ENCODE measurements at places on chromosomes 16 and 17. TPM values are rescaled to one million over a fixed set of nuclear protein-coding genes. Genes with fewer than 3 reads are reported as not detected.
A peak's percentile ranks its signal among the peaks of the same experiment; 100 is the strongest.

The KCNH4 gene
- total RNA-seq = 0.10 TPM

The TBC1D3I gene
- 0.67 TPM for total RNA-seq

The ADAD2 gene
- 0.14 TPM for total RNA-seq

The CES3 gene
- 86.5 TPM for total RNA-seq

The SLC16A6 gene
- 0.34 TPM for total RNA-seq

The HOXB1 gene
- total RNA-seq = not detected

The AXIN1 gene
- total RNA-seq = 46.3 TPM

The SLC5A2 gene
- total RNA-seq = 0.70 TPM

The LYRM1 gene
- total RNA-seq = 16.4 TPM

The TBC1D3C gene
- total RNA-seq = 2.3 TPM

The KRTAP3-3 gene
- not detected for total RNA-seq

The ITGAD gene
- 0.41 TPM for total RNA-seq

The C1QTNF8 gene
- not detected for total RNA-seq

The CD300E gene
- total RNA-seq = 0.47 TPM

The SLFN13 gene
- 12.9 TPM for total RNA-seq

DNA sequence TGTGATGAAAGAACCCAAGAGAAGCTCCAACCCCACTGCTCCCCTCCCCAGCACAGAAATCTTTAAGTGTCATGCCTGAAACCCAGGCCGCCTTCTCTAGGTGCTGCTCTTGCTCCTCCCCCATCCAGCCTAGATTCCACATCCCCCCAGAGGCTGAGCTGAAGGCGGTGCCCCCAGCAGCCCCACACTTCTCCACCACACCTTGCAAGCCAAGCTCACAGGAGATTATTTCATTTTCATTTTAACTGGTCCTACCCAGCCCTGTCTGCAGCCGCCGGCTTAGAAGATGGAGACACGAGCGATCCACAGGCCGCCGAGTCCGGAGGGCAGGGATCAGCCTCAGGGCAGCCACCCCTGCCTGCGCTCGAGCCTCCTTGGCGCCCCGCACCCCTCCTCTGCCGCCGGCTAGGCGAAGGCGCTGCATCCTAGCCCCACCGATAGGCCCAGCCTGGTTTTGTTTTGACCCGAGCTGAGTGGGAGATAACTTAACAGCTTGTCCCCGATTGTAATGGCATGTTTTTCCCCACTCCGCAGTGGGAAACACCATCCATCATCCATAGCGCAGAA, 125.3 kb downstream of the RBFOX3 start:
- no peak for DNase-seq

- no peak for DNase-seq
Measured at GRCh38 chr17:40279402-40279801, 8.3 kb upstream of the CDC6 start.

GRCh38 chr16:21023509-21024202, 123.1 kb downstream of the LYRM1 start:
- peak; percentile 35 for DNase-seq

- DNase-seq = no peak
Measured at GRCh38 chr17:77894126-77894956, 64.2 kb upstream of the TNRC6C start.

- no peak for DNase-seq
Measured at GRCh38 chr16:923184-923583, 47.6 kb downstream of the LMF1 start.

- no peak for DNase-seq
Measured at GRCh38 chr17:42325026-42325425, 36.7 kb downstream of the STAT5A start.

DNA sequence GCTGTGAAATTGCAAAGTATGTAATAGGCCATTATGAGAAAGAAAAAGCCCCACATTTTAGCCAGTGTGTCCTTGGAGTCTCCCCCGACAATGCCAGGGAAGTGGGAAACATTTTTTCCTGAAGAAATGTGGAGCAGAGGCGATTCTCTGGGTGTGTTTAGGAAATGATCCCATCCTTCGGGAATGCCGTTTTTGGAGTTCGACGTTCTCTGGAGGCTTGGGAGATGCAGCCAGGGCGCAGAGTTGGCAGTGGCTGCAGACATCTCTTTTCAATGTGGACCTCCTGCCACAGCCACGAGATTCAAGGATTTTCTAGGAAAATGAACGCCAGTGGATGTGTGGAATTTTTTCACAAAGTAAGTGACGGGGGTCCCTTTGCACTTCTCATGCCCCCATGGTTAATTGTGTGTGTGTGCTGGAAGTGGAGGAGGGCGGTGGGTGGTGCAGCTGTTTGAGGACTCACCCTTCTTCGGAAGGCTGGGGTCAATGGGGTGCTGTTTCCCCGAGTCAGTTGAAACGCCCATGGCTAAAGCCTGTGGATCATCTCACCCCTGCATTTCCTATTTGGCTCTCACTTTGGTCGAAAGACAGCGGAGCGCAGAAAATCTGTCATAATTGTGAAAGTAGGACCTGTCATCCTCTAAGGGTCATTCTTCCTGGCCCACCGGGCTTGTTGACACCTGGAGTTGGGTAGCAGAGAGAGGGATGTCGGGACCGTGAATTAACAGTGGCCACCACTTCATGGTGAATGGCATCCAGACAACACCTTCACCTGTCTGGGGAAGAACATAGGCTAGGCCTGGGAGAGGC, 73.2 kb downstream of the CMIP start:
- DNase-seq = peak; percentile 25

- no peak for DNase-seq
Measured at GRCh38 chr17:30869005-30869404, 37.0 kb downstream of the TEFM start.

DNA sequence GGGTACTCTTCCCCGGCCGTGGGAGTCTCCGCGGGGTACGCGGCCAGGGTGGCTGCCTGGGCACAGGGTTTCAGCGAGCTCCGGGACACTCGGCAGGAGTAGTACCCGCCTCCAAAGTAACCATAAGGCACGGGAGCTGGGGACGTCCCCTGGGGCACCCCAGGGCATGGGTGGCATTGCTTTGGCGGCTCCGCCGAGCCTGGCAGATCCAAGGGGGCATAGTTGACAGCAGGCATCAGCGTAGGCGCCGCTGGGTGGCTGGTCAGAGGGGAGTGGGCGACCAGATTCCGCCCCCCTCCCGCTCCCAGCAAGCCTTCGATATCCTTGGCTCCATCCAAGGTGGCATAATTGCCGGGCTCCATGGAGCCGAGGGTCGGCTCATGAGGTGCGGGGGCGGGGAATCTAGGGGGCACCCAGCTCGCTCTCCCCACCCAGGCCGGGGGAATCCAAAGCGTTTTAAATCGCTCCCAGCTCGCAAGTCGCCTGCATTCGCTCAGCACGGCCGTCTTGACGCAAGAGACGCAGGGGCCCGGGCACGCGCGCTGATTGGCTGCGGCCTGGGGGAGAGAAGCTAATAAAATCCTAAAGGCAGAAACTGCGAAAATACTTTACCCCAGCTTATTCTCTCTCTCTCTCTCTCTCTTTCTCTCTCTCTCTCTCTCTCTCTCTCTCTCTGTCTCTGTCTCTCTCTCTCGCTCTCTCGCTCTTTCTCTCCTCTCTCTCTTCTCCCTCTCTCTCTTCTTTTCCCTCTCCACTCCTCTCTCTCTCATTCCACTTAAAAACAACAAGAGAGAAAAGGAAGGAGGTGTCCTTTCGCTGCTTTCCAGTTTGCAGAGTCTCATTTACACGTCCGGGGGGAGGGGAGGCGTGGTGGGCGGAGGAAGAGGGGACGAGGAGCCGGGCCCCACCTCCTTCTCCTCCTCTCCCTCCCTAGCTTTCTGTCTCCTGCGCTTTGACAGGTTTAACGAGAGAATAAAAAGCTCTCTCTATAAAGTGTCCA, at the start of gene HOXB13:
TSS of gene HOXB13 (minus strand) at position 519 of the 1,000 bp plus-strand sequence. CDS start at position 362, 157 bp downstream.
- DNase-seq = peak; percentile 90

DNA sequence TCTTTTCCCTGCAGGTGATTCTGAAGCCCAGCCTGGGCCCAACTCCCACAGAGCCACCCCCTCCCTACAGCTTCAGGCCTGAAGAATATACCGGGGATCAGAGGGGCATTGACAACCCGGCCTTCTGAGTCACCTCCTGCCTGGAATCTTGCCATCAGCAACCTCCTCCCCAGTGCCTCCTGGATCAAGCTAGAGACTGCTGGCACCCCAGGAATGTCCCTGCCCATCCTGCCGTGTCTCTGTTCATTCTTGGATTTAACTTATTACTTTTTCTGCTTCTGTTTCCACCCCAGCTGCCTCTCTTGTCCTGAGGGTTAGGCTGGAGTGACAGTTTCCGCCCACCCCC, 4.9 kb downstream of the TMEM92 start:
- no peak for DNase-seq

- DNase-seq = no peak
Measured at GRCh38 chr16:78501744-78502143, 402.3 kb downstream of the WWOX start.

DNA sequence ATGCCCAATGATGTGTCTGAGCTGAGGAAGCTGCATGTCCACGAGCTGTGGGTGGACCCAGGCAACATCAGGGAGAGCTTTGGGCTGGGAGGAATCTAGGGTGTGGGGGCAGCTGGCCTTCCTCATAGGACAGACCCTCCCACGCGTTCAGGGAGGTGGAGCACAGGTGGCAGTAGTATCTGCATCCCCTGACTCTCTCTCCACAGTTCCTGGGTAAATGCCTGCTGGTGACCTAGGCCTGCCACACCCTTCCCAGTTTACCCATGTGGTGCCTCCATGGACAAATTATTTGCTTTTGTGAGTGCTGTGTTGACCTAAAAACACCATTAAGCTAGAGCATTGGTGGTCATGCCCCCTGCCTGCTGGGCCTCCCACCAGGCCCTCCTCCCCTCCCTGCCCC, 3.2 kb downstream of the HBM start:
- no peak for DNase-seq

DNA sequence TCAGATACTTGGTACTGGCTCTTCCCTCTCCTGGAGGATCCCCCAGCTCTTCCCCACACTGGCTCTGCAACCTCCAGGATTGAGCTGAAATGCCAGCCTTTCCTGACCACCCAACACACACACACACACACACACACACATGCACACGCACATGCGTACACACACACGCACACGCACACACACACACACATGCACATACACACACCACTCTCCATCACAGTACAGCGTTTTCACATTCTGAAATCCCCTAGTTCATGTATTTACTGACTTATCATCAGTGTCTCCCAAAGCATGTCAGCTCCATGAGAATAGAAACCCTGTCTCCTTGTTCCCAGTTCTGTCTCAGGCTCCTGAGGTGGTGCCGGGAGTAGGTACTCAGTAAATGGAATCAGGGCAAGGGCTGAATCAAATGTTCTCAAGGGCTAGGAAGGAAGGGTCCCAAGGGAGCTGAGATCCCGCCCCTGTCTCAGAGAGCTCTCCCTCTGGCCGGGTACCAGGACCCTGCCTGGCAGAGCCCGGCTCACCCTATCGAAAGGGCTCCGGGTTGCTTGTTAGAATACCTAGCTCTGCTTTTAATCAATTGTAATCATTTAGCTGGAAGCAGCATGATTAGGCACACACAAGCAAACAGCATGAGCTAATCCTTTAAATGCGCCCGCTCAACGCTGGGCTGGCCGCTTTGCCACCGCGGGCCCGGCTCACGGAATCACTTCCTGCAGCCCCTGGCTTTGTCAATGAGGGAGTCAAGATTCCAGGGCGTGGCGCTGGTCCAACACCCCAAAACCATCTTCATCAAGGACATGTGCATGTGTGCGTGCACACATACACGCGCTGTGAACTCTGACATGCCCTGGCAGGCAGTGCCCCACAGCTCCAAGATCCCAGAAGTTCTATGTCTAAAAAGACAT, 140.7 kb downstream of the C16orf78 start:
- DNase-seq = peak; percentile 21

GRCh38 chr17:17725011-17725751, 43.9 kb downstream of the RAI1 start:
- no peak for DNase-seq

GRCh38 chr16:56753410-56753809, 23.5 kb downstream of the NUP93 start:
- no peak for DNase-seq

- DNase-seq = no peak
Measured at GRCh38 chr16:11676799-11677198, 8.5 kb downstream of the SNN start.

- DNase-seq = no peak
Measured at GRCh38 chr16:1131378-1131994, 21.4 kb upstream of the CACNA1H start.

GRCh38 chr17:41518031-41518430, 659 bp downstream of the KRT15 start:
- DNase-seq = no peak

DNA sequence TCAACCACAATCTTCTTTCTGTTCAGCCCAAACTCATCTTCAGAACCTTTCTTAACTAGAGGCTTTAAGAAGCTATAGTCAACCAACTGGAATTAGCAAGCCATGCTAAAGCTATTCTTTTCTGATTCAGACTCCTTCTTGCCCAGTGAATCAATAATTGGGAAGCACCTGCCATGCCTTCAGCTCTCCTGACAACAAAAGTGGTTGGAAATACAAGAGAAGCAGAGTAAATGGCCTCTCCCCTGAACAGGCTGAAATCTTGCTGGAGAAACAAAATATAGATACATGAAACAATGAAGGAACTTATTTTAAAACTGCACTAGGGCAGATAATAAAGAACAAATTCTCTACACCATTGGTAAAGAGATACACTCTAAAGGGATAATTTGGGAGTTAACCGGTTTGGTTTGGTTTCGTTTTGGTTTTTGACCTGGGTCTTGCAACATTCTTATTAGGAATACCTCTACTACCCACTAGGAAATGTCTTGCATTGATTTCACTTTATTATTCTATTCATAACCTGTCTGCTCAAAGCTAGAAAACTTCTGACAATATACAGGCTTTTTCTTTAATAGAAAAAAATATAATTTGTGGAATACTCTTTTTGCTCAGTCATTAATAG, 173.6 kb upstream of the DYNLRB2 start:
- no peak for DNase-seq

- DNase-seq = no peak
Measured at GRCh38 chr16:88448461-88449266, 4.4 kb upstream of the ZFPM1 start.

- DNase-seq = no peak
Measured at GRCh38 chr17:32588982-32589381, 102.2 kb downstream of the CDK5R1 start.

DNA sequence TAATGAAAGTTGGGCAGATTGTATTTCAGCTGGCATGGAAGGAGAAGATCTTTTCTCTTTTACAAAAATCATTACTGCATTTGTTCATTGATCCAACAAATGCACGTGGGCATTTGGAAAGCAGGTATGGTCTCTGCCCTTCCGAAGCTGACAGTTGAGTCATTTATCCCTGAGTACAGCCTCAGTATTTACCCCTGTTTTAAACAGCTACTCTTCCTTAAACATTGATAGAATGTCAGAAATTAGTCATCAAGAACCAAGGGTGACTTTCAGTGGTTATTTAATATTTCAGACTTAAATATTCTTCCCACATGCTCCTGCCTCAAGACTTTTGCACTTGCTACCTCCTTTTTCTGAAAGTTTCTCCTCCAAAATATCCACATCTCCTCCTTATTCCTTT, 226.7 kb upstream of the HSBP1 start:
- no peak for DNase-seq

DNA sequence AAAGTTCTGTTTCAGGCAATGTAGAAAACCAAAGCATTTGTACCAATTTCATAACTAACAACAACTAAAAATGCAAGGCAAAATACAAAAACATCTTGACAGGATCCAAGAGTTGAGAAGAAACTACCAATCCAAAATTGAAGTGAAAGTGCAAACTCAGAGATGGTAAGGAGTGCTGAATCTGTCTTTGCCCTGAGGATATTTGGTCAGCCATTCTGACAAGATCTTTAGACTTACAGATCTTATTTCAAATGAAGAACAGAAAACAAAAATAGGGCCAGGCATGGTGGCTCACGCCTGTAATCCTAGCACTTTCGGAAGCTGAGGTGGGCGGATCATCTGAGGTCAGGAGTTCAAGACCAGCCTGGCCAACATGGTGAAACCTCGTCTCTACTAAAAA, 412.8 kb downstream of the ZFHX3 start:
- DNase-seq = no peak

- DNase-seq = no peak
Measured at GRCh38 chr16:27407133-27407532, 5.2 kb downstream of the IL21R start.
